ENCODE measurements at places on chromosomes 2 and 18. TPM values are rescaled to one million over a fixed set of nuclear protein-coding genes. Genes with fewer than 3 reads are reported as not detected.
A peak's percentile ranks its signal among the peaks of the same experiment; 100 is the strongest.

DNA sequence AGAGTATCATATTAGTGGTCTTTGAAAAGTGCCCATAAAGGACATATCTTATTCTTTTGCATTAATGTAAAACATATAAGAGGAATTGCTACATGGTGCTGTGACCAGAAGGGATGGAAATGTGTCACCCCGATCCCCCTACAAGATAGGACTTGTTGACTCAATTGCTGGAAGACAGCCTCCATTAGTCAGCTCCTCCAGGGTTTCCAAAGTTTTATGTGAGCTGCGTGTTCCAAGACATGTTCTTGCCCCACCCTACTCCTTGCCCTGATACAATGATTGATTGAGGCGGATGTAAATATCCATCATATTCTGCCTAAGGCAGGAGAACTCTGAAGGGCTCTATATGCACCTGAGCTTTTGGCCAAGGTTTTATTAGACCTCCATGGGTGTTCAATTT is 541.0 kb upstream of the ZEB2 start:
- no peak overlapping the region for H3K27ac ChIP-seq
- no peak for DNase-seq
- H3K4me3 ChIP-seq: no peak overlapping the region
- H3K36me3 ChIP-seq: no peaks in the 10 kb centered on the region

- H3K27ac ChIP-seq: peak overlapping the region; percentile 11
- peaks cover 40% of the 10 kb centered on the region for H3K4me1 ChIP-seq
- 0 out of 2 replicates have a peak overlapping the region, but pooled peaks have one; percentile 9 for H3K4me3 ChIP-seq
- H3K27me3 ChIP-seq: no peaks in the 10 kb centered on the region
Observed at GRCh38 chr2:112623913-112624777, 21.6 kb upstream of the SLC20A1 start.

DNA sequence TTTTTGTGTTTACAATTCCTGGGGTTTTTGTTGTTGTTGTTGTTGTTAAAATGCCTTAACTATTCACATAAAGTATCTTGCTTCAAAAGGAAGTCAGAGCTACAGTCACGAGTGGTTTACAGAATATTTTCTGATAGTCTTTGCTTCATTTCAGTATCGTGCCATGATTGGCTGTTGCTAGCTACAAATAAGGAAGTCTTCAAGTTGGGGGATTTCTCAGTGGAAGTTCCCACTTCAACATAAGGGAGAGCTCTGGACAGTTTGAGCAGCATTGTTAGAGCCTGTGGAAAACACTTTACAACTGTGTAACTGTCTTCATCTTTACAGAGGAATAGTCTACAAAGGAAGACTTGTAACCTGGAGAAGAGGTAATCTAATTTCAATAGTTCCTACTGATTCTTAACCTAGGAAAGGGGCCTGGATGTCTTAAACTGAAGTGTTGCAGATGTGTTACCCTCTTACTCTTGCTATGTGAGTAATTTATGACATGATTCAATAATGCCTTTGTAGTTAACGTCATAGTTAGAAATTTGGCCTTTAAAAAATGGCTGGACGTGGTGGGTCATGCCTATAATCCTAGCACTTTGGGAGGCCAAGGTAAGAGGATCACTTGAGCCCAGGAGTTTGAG is 23.4 kb upstream of the TANK start:
- peak; percentile 44 for DNase-seq
- H3K27ac ChIP-seq: peak overlapping the region; percentile 96
- H3K4me1 ChIP-seq: peaks cover 52% of the 10 kb centered on the region

- no peak overlapping the region for H3K4me3 ChIP-seq
- H3K27me3 ChIP-seq: no peaks in the 10 kb centered on the region
- H3K4me1 ChIP-seq: no peaks in the 10 kb centered on the region
- no peak for DNase-seq
- H3K36me3 ChIP-seq: no peaks in the 10 kb centered on the region
Observed at GRCh38 chr2:142868229-142868762, 9.2 kb upstream of the KYNU start.

DNA sequence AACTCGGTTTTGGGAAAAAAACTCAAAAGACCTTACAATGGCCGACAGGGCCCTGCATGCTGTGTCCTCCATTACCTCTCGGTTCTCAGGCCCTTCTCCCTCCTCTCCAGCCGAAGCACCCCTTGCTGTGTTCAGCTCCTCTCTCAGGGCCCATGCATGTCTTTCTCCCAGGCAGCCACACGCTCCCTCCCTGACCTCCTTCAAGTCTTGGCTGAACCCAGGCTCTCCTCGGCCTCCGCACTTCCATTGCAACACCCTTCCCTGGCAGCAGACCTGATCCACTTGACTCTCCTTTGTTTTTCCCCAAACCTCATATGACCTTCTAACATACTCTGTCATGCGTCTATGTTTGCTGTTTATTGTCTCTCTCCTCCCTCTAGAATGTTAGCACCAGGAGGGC is 114.0 kb downstream of the CYP26B1 start:
- H3K27ac ChIP-seq: no peak overlapping the region
- no peak overlapping the region for H3K4me3 ChIP-seq
- no peak for DNase-seq
- H3K4me1 ChIP-seq: peaks cover 17% of the 10 kb centered on the region
- no peaks in the 10 kb centered on the region for H3K27me3 ChIP-seq
- no peaks in the 10 kb centered on the region for H3K36me3 ChIP-seq

DNA sequence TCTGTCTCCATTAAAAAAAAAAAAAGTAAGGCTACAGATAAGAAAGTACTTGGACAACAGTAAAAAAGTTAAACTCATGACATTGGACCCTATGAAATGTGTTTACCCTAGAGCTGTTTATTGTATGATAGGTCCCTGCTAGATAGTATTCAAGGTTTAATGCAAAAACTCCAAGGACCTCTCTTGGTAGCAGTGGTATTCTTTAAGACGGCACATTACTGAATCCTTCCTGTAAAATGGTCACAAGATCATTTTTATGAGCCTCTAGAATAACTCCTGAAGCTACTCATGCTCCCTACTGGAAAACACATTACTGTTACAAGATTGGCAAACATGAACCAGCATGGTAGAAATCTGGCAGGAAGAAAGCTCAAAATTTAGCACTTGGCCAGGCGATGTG is 38.8 kb downstream of the GALM start:
- no peaks in the 10 kb centered on the region for H3K27me3 ChIP-seq
- no peaks in the 10 kb centered on the region for H3K4me1 ChIP-seq
- no peak for DNase-seq

DNA sequence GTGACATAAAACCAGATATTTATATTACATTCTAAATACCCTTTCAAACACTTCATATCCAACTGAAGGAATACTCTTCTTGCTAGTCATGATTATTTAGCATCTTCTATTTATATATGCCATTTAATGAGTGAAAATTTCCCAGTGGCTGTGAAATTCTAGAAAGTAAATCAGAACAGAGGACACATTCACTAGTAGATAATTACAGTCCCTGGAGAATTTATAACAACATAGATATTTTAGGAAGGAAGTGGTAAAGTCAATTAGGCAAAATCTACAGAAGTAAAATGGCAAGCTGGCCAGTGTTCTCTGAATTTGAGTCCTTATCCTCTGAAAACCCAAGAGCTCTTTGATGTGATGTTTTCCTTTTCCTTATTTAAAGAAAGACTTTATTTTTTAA is 121.8 kb downstream of the PMAIP1 start:
- H3K4me1 ChIP-seq: no peaks in the 10 kb centered on the region
- no peak for DNase-seq
- H3K36me3 ChIP-seq: no peaks in the 10 kb centered on the region
- no peaks in the 10 kb centered on the region for H3K27me3 ChIP-seq
- H3K27ac ChIP-seq: no peak overlapping the region

Gene CHN1
- 3.6 TPM for total RNA-seq

Gene SOX11
- 0.02 TPM for total RNA-seq

DNA sequence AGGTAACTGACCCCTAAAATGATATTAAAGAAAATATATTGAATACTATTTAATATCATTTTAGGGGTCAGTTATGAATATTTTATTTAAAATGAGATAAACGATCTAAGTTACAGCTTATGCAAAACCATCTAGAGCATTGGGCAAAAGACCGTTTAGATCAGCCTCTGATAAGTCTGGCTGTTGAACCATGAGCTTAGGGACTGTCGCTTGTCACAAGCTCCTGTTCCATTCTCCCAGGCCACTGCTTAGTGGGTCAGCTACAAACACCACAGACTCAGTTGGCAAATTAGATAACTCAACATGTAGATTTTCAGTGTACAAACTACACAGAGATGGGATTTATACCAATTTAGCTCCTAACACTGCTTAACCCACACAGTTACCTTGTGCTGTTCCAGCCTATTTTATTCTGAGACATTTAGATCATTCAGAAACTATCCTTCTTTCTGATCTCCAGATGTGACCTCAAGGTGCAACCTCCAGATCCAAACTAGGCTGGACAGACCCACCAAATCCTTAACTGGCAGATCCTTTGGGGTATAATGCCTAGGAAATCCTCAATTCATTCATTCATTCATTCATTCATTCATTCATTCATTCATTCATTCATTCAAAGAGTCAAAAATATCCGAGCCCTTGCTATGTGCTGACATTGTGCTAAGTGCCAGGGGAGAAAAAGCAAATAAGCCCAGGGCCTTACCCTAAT is 82.8 kb downstream of the HRH4 start:
- no peaks in the 10 kb centered on the region for H3K4me1 ChIP-seq
- no peak for DNase-seq
- peaks cover 6% of the 10 kb centered on the region for H3K27me3 ChIP-seq
- H3K27ac ChIP-seq: no peak overlapping the region
- H3K4me3 ChIP-seq: no peak overlapping the region
- H3K36me3 ChIP-seq: no peaks in the 10 kb centered on the region

DNA sequence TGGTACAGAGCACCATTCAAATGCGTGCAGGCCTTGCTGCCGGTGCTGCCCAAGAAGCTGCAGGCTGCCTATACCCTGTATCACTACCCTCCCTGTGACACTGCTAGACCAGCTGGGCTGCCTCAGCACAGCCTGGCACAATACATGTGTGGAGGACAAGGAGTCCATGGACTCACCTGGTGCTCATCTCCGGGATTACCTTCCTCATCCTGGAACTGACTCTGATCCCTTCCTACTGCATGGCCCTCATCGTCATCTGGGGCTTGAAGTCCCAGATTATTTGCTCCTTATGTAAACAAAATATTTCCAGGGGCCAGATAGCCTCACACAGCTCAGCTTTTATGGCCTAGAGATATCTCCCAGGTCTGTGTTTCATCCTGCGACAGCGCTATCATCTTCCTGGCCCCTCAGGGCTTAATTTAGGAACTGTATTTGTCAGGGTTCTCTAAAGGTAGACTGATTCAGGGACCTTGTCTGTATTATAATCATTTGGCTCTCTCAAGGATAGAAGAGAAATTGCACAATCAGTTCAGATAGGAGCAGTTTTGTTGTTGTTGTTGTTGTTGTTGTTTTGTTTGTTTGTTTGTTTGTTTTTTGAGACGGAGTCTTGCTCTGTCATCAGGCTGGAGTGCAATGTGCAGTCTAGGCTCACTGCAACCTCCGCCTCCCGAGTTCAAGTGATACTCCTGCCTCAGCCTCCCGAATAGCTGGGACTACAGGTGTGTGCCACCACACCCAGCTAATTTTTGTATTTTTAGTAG is 42.9 kb downstream of the WDR75 start:
- H3K4me3 ChIP-seq: no peak overlapping the region
- no peaks in the 10 kb centered on the region for H3K4me1 ChIP-seq
- H3K27me3 ChIP-seq: no peaks in the 10 kb centered on the region
- DNase-seq: no peak
- H3K27ac ChIP-seq: no peak overlapping the region
- H3K36me3 ChIP-seq: no peaks in the 10 kb centered on the region

DNA sequence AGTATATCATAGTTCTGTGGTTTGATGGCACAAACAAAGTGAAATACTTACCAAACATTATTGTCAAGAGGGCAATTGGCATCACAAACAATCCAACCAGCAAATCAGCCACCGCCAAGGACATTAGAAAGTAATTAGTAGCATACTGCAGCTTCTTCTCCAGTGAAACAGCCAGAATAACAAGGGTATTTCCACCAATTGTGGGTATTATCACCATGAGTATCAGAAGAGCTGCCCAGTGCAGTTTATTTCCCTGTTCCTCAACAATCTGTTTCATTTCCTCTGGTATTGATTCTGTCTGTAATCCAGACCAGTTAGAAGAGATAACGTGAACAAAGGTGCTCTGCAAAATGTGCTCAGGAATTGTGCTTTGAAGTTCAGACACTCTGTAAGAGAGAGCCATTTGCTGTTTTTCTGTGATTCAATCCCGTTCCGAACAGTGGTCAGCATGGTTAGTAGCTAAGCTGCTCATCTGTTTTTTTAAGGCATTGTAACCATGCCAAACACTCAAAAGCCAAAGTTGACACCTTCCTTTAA is 1.4 kb downstream of the HTR2B start:
- no peak for DNase-seq
- H3K27ac ChIP-seq: no peak overlapping the region

DNA sequence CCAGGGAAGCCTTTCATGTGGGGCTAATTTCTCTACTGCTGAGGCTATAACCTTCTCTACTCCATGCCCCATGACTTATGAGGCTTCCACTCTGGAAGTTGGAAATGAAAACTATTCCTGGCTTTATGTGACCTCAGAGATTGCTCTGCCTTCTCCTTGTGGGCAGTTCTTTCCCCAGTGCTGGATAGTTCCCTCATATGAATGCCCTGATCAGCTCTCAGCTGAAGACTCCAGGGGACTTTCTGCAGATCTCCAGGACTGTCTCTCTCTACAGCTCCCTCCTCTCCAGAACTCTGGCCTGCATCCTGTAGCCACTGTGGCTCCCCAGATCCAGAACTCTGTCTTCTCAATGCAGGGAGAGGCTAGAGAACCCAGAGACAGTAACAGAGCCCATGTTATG is 235.1 kb downstream of the SEPTIN10 start:
- H3K4me1 ChIP-seq: no peaks in the 10 kb centered on the region
- no peak overlapping the region for H3K4me3 ChIP-seq
- peaks cover 37% of the 10 kb centered on the region for H3K27me3 ChIP-seq

- H3K36me3 ChIP-seq: no peaks in the 10 kb centered on the region
- H3K27ac ChIP-seq: no peak overlapping the region
- no peak overlapping the region for H3K4me3 ChIP-seq
- H3K4me1 ChIP-seq: no peaks in the 10 kb centered on the region
- no peaks in the 10 kb centered on the region for H3K27me3 ChIP-seq
- DNase-seq: no peak
Observed at GRCh38 chr18:21134895-21135294, 23.3 kb upstream of the ROCK1 start.

Gene TCF23
- not detected for total RNA-seq

Gene ZNF638
- total RNA-seq: 108 TPM

GRCh38 chr18:68703326-68703725 is 11.6 kb downstream of the TMX3 start:
- no peak for DNase-seq
- H3K4me1 ChIP-seq: peaks cover 14% of the 10 kb centered on the region
- H3K27me3 ChIP-seq: no peaks in the 10 kb centered on the region
- H3K27ac ChIP-seq: no peak overlapping the region
- peaks cover 6% of the 10 kb centered on the region for H3K36me3 ChIP-seq
- no peak overlapping the region for H3K4me3 ChIP-seq

Gene RNF125
- total RNA-seq: 7.4 TPM
